ENCODE measurements at places on chromosomes 3 and 15. TPM values are rescaled to one million over a fixed set of nuclear protein-coding genes. Genes with fewer than 3 reads are reported as not detected.
A peak's percentile ranks its signal among the peaks of the same experiment; 100 is the strongest.

SAMD7 gene
- not detected for total RNA-seq

DNAH12 gene
- under 0.01 TPM for total RNA-seq

MEIS2 gene
- total RNA-seq, result 50.3 TPM

BNC1 gene
- 0.54 TPM for total RNA-seq

NLGN1 gene
- total RNA-seq, result 12.5 TPM

NMB gene
- total RNA-seq, result 1.3 TPM

PTPN9 gene
- total RNA-seq, result 26.5 TPM

RBP2 gene
- total RNA-seq, result not detected

SPTSSB gene
- total RNA-seq, result not detected

LYSMD4 gene
- 5.6 TPM for total RNA-seq

HES1 gene
- 8.3 TPM for total RNA-seq

CYP8B1 gene
- total RNA-seq, result not detected

SNX33 gene
- 12.7 TPM for total RNA-seq

TM6SF1 gene
- total RNA-seq, result 1.6 TPM

DNA sequence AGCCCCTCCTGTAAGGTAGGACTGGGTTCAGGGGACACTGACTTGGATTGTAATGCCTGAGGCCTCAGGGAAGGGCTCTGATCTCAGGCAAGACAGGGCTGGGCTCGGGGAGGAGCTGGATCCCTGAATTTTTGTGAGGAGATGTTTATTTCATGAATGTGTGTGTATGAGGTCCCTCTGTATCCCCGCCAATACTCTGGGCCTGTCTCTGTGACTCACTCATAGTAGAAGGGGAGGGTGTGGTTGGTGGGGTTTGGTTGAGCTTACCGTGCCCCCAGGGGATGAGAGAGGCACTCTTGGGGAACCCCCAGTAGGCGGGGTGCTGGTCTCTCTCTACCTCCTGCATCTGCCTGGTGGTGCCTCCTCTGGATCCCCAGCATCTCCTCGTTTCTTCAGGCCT, 28.1 kb downstream of the RPSA start:
- peak; percentile 27 for DNase-seq

DNA sequence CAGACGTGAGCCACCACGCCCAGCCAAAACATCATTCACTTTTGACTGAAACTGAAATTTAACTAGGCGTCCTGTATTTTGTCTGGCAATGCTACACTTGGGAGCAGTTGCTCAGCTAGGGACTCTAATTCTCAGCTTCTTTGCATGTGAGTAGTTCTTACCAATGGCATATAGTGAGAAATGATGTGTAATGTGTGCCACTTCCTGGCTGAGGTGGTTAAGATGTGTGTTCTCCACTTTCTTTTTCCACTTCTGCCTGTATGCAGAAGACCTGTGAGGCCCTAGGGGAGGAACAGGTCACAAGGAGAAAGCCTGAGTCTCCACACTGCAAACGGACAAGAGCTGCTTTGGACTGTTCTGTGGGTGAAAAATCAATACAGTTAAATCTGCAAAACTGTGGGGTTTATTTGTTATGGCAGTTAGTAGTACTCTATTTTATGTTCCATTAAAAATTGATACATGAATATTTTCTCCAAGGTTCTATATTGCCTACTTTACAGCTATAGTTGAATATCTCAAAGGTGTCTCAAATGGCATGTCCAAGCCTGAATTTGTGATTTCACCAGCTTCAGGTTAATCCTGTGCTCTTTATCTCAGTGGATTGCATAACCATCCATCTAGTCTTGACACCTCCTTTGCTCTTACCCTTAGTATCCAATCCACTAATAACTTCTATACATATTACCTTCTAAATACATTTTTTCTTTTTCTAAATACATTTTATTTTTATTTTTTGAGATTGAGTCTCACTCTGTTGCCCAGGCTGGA, 59.3 kb downstream of the NR1D2 start:
- DNase-seq, result no peak

DNA sequence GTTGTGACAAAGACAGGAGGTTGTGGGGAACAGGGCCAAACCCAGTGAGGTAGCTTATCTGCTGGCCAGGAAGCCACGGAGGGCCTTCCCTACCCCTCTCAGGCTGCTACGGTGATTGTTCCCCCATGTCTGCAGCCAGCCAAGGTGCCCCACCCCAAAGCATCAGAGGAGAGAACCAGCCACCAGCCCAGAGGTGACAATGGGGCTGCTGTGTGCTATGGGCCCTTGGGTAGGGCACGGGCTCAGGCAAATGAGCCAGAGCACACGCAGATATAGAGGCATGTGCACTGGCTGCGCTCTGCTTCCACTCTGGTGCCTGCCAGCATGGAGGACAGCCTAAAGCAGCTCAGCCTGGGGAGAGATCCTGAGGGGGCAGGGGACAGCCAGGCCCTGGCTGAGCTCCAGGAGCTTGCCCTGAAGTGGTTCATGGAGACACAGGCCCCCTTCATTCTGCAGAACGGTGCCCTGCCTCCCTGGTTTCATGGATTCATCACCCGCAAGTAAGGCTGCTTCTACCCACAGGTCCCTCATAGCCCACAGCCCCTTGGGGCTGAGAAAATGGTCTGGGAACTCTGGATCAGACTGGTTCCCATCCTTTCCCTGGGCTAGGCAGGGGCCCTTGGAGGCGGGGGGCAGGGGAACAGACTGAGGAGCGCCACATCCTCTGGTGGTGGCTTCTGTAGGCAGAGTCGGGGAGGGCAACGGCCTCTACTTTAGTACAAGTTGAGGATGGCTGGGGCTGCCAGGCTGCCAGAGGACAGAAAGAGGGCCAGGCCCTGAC, at the start of gene SH2D7:
Gene SH2D7, plus strand, starts transcription at position 301 of the 781 bp plus-strand sequence. Its CDS starts 24 bp downstream, at position 325.
- no peak for DNase-seq

DNA sequence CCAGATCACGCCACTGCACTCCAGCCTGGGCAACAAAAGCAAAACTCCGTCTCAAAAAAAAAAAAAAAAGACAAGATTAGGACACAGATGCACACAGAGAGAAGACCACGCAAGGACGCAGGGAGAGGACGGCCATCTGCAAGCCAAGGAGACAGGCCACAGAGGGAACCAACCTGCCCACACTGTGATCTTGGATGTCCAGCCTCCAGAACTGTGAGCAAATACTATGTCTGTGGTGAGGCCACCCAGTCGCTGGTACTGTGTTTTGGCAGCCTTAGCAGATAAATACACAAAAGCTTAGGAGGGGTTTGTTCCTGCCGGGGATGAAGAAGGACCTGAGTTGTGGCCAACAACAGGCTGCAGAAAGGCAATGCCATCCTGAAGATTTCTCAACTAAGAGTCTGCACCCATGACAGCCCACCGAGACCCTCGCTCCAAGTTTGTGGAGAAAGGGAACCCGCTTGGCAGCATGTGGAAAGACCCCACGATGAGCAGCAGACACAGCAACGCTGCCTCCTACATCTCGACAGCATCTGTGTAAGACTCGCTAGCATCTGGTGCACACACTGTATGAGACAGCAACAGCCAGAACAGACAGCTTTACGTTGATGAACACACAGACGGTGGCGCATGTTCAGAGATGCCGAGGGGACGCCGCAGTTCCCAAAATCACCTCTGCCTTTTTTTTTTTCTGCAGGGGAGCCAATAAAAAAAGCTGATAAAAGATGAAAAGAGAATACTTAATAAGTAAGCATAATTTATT, 13.7 kb downstream of the CYFIP1 start:
- DNase-seq, result no peak

GRCh38 chr15:56244811-56245576, 1.3 kb upstream of the RFX7 start:
- no peak for DNase-seq

- DNase-seq, result no peak
These were observed 56.7 kb downstream of the CCNL1 start for GRCh38 chr3:157103280-157103679.

GRCh38 chr3:57840473-57840872, 84.4 kb downstream of the SLMAP start:
- DNase-seq, result no peak

GRCh38 chr15:85718981-85719380, 75.7 kb downstream of the KLHL25 start:
- DNase-seq, result no peak

DNA sequence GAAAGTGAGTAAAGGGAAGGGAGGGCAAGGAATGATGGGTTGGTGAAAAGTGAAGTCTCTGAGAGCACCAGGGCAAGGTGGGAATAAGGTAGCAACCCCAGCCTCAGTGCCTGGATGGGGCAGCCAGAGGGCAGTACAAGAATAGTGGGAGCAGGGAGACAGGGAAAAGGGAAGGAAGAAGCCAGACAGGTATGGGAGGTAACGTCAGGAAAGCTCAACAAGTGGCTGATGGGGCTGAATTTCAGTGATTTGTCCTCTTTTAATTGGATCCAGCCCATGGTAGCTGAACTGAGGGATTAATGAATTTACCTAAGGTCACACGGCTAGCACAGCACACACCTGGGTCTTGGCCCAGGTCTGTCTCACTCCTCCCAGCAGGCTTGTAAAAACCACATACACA, 12.6 kb downstream of the RORA start:
- no peak for DNase-seq

GRCh38 chr3:141485641-141486495, 959 bp upstream of the RASA2 start:
- peak; percentile 76 for DNase-seq

- DNase-seq, result no peak
These were observed 60.8 kb upstream of the EPHA3 start for GRCh38 chr3:89046661-89047060.

DNA sequence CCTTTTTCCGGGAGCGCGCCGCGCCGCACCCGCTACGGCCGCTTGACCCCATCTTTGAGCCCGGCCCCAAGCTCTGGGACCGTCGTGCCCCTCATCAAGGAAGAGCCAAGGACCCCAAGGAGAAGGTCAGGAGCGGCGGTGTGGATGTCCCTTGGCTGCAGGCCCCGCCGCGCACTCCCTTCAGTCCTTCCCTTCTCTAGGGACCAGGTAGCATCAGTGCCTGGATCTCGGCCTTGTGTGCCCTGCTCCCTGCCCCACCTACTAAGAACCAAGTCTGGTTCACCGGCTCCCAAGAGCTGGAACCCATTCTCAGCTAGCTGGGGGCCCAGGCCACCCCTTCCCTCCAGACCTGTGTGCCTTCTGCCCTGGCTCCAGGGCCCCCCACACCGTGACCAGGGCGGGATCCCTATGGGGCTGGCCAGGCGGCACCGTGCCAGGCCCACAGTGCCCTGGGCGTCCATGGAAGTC, 69.3 kb upstream of the CGNL1 start:
- DNase-seq, result no peak

- DNase-seq, result no peak
These were observed 284.1 kb upstream of the LRRFIP2 start for GRCh38 chr3:37458162-37459120.

GRCh38 chr3:36011791-36012190, 368.5 kb upstream of the STAC start:
- no peak for DNase-seq

DNA sequence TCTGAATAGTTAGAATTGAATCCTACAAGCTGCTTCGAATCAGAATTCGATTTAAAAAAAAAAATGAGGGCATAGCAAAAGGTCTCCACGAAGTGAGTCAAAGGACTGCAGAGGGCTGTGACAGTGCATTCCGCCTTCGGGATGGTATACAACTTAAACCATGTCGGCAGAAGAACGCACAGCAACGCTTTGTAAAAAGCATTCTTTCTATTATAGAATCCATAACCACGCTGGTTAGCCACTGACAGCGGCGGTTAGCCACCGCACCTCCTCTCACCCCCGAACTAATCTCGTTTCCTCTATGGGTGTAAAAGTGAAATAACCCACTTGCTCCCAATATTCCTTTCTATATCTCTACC, 664 bp upstream of the PIK3CA start:
- DNase-seq, result no peak

GRCh38 chr3:52220380-52221026, 4.9 kb downstream of the TLR9 start:
- DNase-seq, result peak; percentile 63

GRCh38 chr3:15453501-15453900, 26.1 kb downstream of the EAF1 start:
- DNase-seq, result no peak

- DNase-seq, result peak; percentile 1
These were observed 281.9 kb downstream of the RAP2B start for GRCh38 chr3:153443961-153444360.

GRCh38 chr15:26640601-26641000, 132.3 kb downstream of the GABRB3 start:
- DNase-seq, result no peak

GRCh38 chr15:78873793-78874765, 1.4 kb downstream of the MORF4L1 start:
- peak; percentile 22 for DNase-seq

- no peak for DNase-seq
These were observed 8.3 kb downstream of the ZNF710 start for GRCh38 chr15:90009301-90010022.

DNA sequence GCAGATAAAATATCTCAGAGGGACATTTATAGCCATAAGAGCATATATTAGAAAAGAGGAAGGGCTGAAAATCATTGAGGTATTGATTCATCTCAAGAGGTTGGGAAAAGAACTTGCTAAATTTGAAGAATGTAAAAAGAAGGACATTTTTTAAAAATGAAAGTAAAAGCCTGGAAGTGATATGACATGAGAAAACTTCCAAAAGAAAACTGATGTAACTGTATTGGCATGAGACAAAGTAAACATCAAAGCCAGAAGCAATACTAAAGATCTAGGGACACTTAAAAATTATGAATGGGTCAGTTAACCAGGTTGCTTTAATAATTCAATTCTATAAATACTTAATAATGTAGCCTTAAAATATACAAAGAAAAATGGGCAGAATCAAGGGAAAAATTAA, 31.9 kb downstream of the CEP63 start:
- DNase-seq, result peak; percentile 62

GRCh38 chr3:78979028-78979427, 788.8 kb downstream of the ROBO1 start:
- DNase-seq, result no peak

GRCh38 chr3:104458657-104459056, 908.1 kb upstream of the ALCAM start:
- no peak for DNase-seq

- DNase-seq, result peak; percentile 82
These were observed 17.6 kb downstream of the SHQ1 start for GRCh38 chr3:72830452-72831223.

- DNase-seq, result no peak
These were observed 491.8 kb downstream of the ZPLD1 start for GRCh38 chr3:102926618-102927017.
